ENCODE measurements at places on chromosomes 3 and 15.

GRCh38 chr3:181454451-181455027 lies 257.2 kb upstream of the SOX2 start:
- no peak overlapping the region for H3K27ac ChIP-seq
- H3K36me3 ChIP-seq, result no peaks in the 10 kb centered on the region
- no peak overlapping the region for H3K4me3 ChIP-seq

GRCh38 chr15:53208751-53209150 lies 418.6 kb upstream of the ONECUT1 start:
- H3K27ac ChIP-seq, result no peak overlapping the region
- no peak overlapping the region for H3K4me3 ChIP-seq
- H3K27me3 ChIP-seq, result no peaks in the 10 kb centered on the region
- H3K4me1 ChIP-seq, result no peaks in the 10 kb centered on the region

DNA sequence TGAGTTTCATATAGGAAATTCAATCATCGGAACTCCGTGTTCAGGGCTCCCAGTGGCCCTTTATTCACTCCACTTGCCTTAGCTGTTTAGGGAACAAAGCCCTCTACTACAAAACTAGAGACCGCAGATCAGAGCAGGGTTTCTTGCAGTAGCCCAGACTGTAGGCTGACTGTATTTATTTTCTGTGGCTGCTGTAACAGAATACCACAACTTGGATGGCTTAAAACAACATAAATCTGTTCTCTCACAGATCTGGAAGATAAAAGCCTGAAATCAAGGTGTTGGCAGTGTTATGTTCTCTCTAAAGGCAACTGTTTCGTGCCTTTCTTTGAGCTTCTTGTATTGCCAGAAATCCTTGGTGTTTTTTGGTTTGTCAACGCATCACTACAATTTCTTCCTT lies 479.0 kb downstream of the AGBL1 start:
- H3K4me1 ChIP-seq, result no peaks in the 10 kb centered on the region
- H3K27me3 ChIP-seq, result no peaks in the 10 kb centered on the region
- H3K4me3 ChIP-seq, result no peak overlapping the region
- no peak overlapping the region for H3K27ac ChIP-seq
- H3K36me3 ChIP-seq, result no peaks in the 10 kb centered on the region

DNA sequence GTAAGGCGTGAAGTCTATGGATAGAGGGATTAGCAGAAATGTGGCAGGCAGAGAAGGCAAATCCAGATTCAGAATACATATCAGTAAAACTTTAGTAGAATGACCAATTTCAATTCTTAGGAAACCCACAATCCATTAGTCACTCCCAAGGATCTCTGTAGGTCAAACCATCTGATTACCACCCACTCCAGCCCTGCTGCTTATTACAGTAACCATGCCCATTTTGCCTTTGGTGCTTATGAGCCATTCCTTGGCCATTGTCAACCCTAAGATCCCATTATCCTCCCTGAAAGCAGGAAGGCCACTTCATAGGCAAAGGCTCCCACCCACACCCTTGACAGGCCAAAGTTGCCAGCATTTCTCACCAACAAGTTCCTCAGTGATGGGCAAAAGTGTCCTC lies 5.1 kb upstream of the KLHL40 start:
- peaks cover 10% of the 10 kb centered on the region for H3K27me3 ChIP-seq
- no peaks in the 10 kb centered on the region for H3K4me1 ChIP-seq
- H3K27ac ChIP-seq, result no peak overlapping the region

GRCh38 chr3:122875547-122876127 lies 80.8 kb downstream of the SLC49A4 start:
- H3K36me3 ChIP-seq, result peaks cover 55% of the 10 kb centered on the region
- H3K4me3 ChIP-seq, result no peak overlapping the region
- H3K4me1 ChIP-seq, result no peaks in the 10 kb centered on the region
- DNase-seq, result no peak

GRCh38 chr15:90851940-90852339 lies 16.4 kb upstream of the FURIN start:
- DNase-seq, result no peak
- H3K4me3 ChIP-seq, result no peak overlapping the region
- H3K27me3 ChIP-seq, result no peaks in the 10 kb centered on the region

DNA sequence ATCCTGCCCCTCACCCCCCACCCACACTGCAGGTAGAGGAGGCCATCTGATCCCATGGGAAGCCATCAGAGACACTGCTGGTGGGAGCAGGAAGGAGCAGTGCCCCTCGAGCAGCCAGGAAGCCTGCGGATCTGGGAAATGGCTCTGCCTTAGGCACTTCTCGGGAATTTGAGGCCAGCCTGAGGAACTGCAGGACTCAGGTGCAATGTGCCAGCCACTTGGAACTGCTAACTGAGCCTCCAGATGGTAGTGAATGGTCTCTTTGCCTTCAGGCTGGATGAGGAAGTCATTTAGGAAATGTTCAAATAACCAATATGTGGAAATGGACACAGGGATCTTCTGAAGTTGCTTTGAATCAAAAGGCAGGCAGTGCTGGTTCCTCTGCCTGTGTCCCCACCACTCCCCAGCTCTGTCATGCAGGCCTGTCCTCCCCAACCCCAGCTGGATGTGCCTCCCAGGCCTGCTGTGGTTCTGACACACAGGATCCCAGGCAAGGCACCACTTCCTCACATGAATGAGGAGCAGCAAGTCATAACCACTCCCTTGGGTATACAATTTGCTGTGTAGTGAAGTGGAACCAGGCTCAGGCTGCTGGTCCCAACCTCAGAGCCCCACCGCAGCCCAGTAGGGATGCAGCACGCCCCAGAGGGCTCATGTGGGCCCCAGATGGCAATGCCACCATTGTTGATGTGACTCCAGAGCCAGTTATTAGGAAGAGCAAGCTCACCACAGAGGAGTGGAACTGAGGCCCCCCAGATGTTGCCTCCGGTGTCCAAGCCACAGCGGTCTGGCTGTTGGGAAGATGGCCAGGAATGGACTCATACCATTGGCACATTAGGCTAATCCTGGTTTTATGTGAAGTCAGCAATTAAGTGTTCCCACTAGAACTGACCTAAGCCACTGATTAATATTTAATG lies 46.5 kb upstream of the LIMD1 start:
- no peak overlapping the region for H3K4me3 ChIP-seq
- peak overlapping the region; percentile 68 for H3K27ac ChIP-seq
- DNase-seq, result peak; percentile 93
- H3K36me3 ChIP-seq, result no peaks in the 10 kb centered on the region
- H3K27me3 ChIP-seq, result no peaks in the 10 kb centered on the region

- H3K36me3 ChIP-seq, result no peaks in the 10 kb centered on the region
- H3K27me3 ChIP-seq, result no peaks in the 10 kb centered on the region
- H3K27ac ChIP-seq, result no peak overlapping the region
- no peaks in the 10 kb centered on the region for H3K4me1 ChIP-seq
- H3K4me3 ChIP-seq, result no peak overlapping the region
- no peak for DNase-seq
Observed at GRCh38 chr3:116432795-116433194, 12.5 kb downstream of the LSAMP start.

- H3K4me3 ChIP-seq, result peak overlapping the region; percentile 93
- H3K36me3 ChIP-seq, result no peaks in the 10 kb centered on the region
- DNase-seq, result no peak
- H3K27me3 ChIP-seq, result no peaks in the 10 kb centered on the region
- peaks cover 59% of the 10 kb centered on the region for H3K4me1 ChIP-seq
Observed at GRCh38 chr15:68230157-68231100, 901 bp upstream of the CLN6 start.

- no peak overlapping the region for H3K27ac ChIP-seq
- DNase-seq, result no peak
- H3K4me1 ChIP-seq, result no peaks in the 10 kb centered on the region
Observed at GRCh38 chr3:101292027-101292426, 28.3 kb downstream of the IMPG2 start.

DNA sequence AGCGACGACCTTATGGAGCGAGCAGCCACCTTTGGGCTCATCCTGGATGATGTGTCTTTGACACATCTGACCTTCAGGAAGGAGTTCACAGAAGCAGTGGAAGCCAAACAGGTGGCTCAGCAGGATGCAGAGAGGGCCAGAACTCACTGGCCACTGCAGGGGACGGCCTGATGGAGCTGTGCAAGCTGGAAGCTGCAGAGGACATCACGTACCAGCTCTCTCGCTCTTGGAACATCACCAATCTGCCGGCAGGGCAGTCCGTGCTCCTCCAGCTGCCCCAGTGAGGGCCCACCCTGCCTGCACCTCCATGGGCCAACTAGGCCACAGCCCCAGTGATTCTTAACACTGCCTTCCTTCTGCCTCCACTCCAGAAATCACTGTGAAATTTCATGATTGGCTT lies 10.4 kb downstream of the NR1I2 start:
- DNase-seq, result no peak
- no peaks in the 10 kb centered on the region for H3K27me3 ChIP-seq

- DNase-seq, result no peak
- H3K36me3 ChIP-seq, result no peaks in the 10 kb centered on the region
- H3K4me3 ChIP-seq, result no peak overlapping the region
- no peaks in the 10 kb centered on the region for H3K27me3 ChIP-seq
- H3K4me1 ChIP-seq, result no peaks in the 10 kb centered on the region
Observed at GRCh38 chr15:56866803-56867202, 51.6 kb upstream of the TCF12 start.

GRCh38 chr15:80404761-80405553 lies 775 bp downstream of the ARNT2 start:
- no peak overlapping the region for H3K27ac ChIP-seq
- no peaks in the 10 kb centered on the region for H3K36me3 ChIP-seq
- H3K4me1 ChIP-seq, result no peaks in the 10 kb centered on the region
- DNase-seq, result no peak

GRCh38 chr15:31887246-31887645 lies 143.1 kb upstream of the CHRNA7 start:
- no peak for DNase-seq
- no peak overlapping the region for H3K27ac ChIP-seq
- no peaks in the 10 kb centered on the region for H3K36me3 ChIP-seq
- no peak overlapping the region for H3K4me3 ChIP-seq

- H3K4me3 ChIP-seq, result no peak overlapping the region
- no peak for DNase-seq
- H3K4me1 ChIP-seq, result no peaks in the 10 kb centered on the region
Observed at GRCh38 chr15:61892140-61892539, 168.1 kb downstream of the VPS13C start.

DNA sequence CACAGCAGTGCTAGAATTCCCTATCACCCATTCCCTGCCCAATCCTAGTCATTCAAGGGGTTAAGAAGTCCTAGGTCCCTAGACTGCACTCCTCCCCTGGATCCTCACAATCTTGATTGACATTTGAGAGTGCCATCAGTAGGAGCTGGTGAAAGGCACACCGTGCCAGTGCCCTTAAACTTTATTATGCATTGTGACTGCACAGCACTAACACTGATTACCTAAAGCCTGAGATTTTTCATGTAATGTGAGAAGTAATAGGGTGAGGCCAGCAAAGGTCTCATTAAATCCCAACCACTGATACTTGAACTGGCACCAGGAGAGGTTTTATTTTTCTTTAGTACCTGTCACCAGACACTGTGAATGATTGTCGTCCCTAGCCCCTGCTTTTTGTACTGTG lies 16.3 kb downstream of the GXYLT2 start:
- H3K4me3 ChIP-seq, result no peak overlapping the region
- no peak overlapping the region for H3K27ac ChIP-seq
- H3K4me1 ChIP-seq, result no peaks in the 10 kb centered on the region

- no peaks in the 10 kb centered on the region for H3K4me1 ChIP-seq
- peaks cover 10% of the 10 kb centered on the region for H3K27me3 ChIP-seq
- H3K27ac ChIP-seq, result no peak overlapping the region
Observed at GRCh38 chr15:48190932-48191573, 412 bp upstream of the CTXN2 start.

GRCh38 chr15:65028921-65029735 lies at the start of gene MTFMT:
Gene MTFMT (minus strand): TSS chr15:65029639. CDS start chr15:65029613, 26 bp downstream.
- peak within 1 kb of the TSS; percentile 62 for H3K27ac ChIP-seq
- peaks cover 18% of the 10 kb centered on the region for H3K36me3 ChIP-seq
- H3K4me1 ChIP-seq, result peaks cover 29% of the 10 kb centered on the region
- H3K4me3 ChIP-seq, result peak within 1 kb of the TSS; percentile 90
- H3K27me3 ChIP-seq, result peaks cover 9% of the 10 kb centered on the region
- DNase-seq, result peak; percentile 72

DNA sequence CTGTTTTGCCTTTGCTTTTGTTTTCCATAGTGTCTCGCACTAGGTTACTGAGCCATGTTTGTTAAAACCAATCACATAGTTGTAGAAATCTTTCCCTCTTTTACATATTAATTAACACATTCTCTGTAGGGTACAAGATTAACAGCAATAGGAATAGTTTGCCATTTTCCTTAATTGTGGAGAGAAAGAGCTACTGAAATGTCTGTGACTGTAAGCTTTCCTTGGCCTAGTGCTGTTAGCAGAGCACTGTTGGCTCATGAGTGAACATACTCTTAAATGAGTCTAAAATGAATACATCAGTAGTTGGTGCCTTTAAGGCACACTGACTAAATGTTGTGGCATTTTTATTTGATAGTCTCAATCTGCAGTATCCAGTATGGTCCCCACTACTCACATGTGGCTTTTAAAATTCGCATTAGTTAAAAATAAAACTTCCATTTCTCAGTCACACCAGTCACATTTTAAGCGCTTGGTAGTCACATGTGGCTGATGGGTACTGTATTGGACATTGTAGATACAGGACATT lies 28.2 kb downstream of the CHD2 start:
- H3K27me3 ChIP-seq, result no peaks in the 10 kb centered on the region
- no peak for DNase-seq
- H3K36me3 ChIP-seq, result peaks cover 72% of the 10 kb centered on the region
- peaks cover 23% of the 10 kb centered on the region for H3K4me1 ChIP-seq
- no peak overlapping the region for H3K4me3 ChIP-seq

DNA sequence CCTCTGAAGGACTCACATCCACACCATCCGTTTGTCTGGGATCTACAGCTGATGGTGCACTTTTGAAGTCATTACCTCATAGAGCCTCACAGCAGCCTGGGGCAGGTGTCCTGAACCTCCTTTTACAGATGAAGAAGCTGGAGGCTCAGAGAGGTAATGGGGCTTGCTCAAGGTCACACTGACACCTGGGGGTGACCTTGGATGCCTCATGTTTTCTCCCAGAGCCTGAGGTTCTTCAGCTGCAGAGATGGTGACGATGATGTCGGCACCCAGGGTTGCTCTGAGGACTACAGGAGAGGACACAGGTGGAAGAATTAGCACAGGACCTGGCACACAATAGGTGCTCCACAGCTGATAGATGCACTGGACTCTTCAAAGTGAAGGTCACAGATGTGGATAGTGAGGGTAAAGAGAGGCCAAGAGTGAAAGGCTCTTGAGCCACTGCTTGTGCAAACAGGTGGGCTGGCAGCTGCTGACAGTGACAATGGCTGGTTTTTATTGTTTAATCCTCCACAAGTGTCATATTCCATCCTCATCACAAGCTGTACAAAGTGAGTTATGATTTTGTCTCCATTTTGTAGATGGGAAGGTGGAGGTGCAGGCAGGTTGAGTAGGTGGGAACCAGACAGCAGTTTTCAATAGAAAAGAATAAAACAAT lies 17.4 kb upstream of the ATP2B2 start:
- no peak overlapping the region for H3K27ac ChIP-seq
- no peaks in the 10 kb centered on the region for H3K36me3 ChIP-seq
- no peak for DNase-seq
- H3K4me1 ChIP-seq, result no peaks in the 10 kb centered on the region
- no peak overlapping the region for H3K4me3 ChIP-seq
- peaks cover 8% of the 10 kb centered on the region for H3K27me3 ChIP-seq

- DNase-seq, result no peak
- no peaks in the 10 kb centered on the region for H3K4me1 ChIP-seq
- H3K27me3 ChIP-seq, result no peaks in the 10 kb centered on the region
- no peaks in the 10 kb centered on the region for H3K36me3 ChIP-seq
Observed at GRCh38 chr3:99352811-99353210, 285.6 kb upstream of the COL8A1 start.

All from CD14-positive monocyte (primary cell).